ENCODE measurements at places on chromosomes 5 and 9. TPM values are rescaled to one million over a fixed set of nuclear protein-coding genes. Genes with fewer than 3 reads are reported as not detected.

- H3K4me3 ChIP-seq: no peak overlapping the region
- no peak overlapping the region for H3K27ac ChIP-seq
- peaks cover 18% of the 10 kb centered on the region for H3K27me3 ChIP-seq
- DNase-seq: no peak
- no peaks in the 10 kb centered on the region for H3K36me3 ChIP-seq
Measured at GRCh38 chr5:77074745-77075144, 12.3 kb downstream of the ZBED3 start.

- H3K4me1 ChIP-seq: peaks cover 4% of the 10 kb centered on the region
- H3K36me3 ChIP-seq: no peaks in the 10 kb centered on the region
- H3K4me3 ChIP-seq: peak overlapping the region; percentile 99
- peak; percentile 49 for DNase-seq
- peak overlapping the region; percentile 91 for H3K27ac ChIP-seq
Measured at GRCh38 chr9:133375116-133375723, 640 bp downstream of the SURF4 start.

- H3K36me3 ChIP-seq: no peaks in the 10 kb centered on the region
- DNase-seq: no peak
- no peak overlapping the region for H3K27ac ChIP-seq
Measured at GRCh38 chr5:66426259-66427138, 169.7 kb upstream of the MAST4 start.

- no peak overlapping the region for H3K27ac ChIP-seq
- no peaks in the 10 kb centered on the region for H3K4me1 ChIP-seq
- no peak for DNase-seq
- no peaks in the 10 kb centered on the region for H3K36me3 ChIP-seq
Measured at GRCh38 chr5:175836737-175837136, 34.6 kb upstream of the CPLX2 start.

CDX1 gene
- not detected for total RNA-seq

ACOT12 gene
- not detected for total RNA-seq

DNA sequence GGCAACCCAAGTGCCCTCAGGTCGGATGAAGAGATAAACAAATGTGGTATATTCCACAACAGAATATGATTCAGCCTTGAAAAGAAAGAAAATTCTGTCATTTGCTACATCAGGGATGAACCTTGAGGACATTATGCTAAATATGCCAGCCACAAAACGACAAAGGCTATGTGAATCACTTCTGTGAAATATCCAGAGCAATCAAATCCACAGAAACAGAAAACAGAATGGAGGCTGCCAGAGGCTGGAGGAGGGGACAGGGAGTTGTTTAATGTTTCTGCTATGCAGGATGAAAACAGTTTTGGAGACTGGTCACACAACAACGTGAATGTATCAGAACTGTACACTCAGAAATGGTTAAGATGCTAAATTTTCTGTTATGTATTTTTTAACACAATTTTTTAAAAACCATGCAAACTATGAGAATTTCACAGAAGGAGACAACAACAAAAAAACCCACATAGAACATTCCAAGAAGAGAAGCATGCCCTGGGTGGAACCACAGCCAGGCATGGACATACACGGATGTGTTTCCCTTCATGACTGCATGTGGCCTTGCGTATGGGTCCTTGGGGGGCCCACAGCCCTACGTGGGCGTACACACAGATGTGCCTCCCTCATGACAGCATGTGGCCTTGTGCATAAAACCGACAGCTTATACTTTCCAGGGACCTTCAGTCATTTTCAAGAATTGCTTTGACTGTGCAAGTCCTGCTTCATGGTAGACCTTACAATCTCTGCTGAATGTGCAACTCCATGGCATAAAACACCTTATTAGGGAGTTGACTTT lies 146.7 kb downstream of the ROR2 start:
- H3K27ac ChIP-seq: no peak overlapping the region
- peaks cover 5% of the 10 kb centered on the region for H3K4me1 ChIP-seq
- H3K27me3 ChIP-seq: no peaks in the 10 kb centered on the region
- no peak overlapping the region for H3K4me3 ChIP-seq

KIF20A gene
- 128 TPM for total RNA-seq

DNA sequence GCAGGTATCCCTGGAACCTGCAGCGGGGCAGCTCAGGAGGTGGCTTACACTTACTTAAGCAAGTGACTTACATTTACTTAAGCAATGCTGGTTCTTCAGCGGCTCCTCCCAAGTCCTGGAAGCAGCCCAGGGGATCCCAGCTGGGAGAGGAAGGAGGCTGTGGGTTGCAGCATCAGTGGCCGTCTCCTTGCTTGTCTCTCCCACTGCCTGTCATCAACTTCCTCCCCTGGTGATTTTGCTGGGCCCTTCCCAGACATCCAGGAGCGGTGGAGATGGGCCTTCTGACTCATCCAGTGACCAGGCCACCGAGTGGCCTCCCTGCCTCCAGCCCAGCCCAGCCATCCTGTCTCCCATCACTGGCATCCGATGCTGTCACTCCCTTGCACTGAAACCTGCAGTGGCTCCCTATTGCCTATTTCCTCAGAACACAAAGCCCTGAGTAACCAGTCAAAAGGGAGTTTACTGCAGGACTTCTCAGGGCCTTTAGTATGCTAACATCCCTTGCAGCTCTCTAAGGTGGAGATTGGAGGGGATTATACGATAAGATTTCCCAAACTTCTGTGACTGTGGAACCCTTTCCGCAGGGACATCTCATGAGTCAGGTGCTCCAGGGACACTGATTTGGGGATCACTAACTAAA lies 155.9 kb upstream of the PHYKPL start:
- no peak overlapping the region for H3K4me3 ChIP-seq
- peaks cover 17% of the 10 kb centered on the region for H3K4me1 ChIP-seq
- DNase-seq: no peak
- H3K36me3 ChIP-seq: no peaks in the 10 kb centered on the region
- no peaks in the 10 kb centered on the region for H3K27me3 ChIP-seq

Data from neural progenitor cell (in vitro differentiated cells).